Activated T-cell treated with anti-CD3 and anti-CD28 coated beads, Interleukin-2, amount 50 U/mL, for 72 hours (primary cell): ENCODE measurements at places on chromosomes 1 and 21. TPM values are rescaled to one million over a fixed set of nuclear protein-coding genes. Genes with fewer than 3 reads are reported as not detected.

SPRR4 gene
- total RNA-seq, result not detected

HSPA6 gene
- 0.24 TPM for total RNA-seq

PTGS2 gene
- total RNA-seq, result 32.4 TPM

GRCh38 chr21:41240040-41240439, 72.1 kb downstream of the BACE2 start:
- DNase-seq, result no peak

DNA sequence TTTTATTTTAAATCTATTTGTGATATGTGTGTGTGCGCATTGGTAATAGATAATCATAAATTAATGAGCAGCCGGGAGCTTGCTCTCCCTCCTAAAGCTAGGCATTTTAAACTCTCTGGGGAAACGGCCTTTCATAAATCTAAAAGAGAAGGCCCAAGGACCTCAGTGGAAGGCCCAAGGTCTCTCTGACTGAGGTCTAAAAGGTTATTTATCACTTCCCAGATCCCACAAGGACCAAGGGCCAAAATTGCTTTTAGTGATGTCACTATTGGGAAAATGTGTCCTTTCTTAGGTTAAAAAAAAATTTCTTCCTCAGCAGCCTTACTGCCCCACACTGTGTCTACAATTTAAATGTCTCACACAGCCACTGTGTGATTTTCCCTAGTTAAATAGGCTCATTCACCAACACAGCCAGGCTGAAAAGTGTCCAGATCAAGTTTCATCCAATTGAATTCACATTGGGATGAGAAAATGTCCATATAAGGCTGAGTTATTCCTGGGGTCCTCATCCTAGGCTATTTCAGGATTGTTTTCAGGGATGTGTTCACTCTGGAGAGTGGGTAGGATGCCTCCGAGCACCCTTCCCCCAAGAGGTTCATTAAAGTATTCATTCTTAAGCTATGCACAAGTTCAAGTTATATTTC, 46.1 kb downstream of the SLC44A3 start:
- no peak for DNase-seq

- DNase-seq, result no peak
These were observed 549.9 kb downstream of the PLPP3 start for GRCh38 chr1:56029319-56030003.

DNA sequence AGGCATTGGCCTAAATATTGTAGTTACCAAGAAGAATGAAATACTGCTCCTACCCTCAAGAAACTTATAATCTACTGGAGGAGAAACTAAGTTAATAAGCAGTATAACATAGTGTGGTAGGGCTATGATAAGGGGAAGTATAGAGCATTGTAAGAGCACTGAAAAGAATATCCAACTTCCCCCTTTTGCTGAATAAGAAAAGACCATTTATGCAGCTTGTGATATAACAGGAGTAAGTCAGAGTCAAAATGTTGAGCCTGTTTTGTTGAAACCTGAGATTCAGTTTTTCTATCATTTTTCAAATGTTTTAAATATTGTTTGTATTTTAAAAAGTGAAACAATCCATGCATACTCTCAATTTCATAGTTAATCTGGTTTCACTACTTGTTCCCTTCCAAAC, 48.3 kb upstream of the FCRL4 start:
- no peak for DNase-seq

GRCh38 chr21:32190493-32191144, 88.2 kb downstream of the MIS18A start:
- no peak for DNase-seq

GRCh38 chr1:168709405-168710363, 19.3 kb downstream of the DPT start:
- no peak for DNase-seq

GRCh38 chr1:212488436-212489283, 55.9 kb downstream of the NENF start:
- peak; percentile 74 for DNase-seq

DNA sequence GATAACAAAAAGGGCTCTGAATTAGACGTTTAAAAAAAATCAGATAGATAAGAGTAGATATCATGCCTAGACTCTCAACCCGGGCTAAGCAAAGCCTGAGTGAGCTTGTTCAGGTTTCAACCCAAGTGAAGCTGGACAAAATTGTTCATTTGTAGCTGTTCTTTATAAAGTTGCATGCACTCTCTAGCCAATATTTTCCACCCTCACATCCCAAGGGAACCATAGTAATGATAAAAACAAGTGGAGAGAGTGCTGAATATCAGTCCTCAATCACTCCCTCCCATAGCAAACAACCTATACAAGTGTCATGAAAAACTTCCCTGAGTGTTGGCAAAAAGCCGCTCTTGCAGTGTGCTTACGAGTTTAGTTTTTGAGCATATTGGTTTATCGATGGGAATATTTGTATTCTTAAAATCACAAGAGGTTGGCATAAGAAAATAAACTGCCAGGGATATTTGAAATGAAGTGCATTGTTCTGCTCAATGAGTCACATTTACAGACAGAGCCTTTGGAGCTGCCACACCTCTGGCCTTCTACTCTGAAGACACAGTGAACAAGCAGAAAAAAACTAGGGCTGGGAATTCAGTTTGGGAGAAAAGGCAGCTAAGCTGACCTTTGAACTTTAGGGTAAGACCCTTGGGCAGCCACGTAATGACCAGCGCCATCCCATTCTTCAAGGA, 2.2 kb upstream of the CLCA2 start:
- DNase-seq, result no peak

DNA sequence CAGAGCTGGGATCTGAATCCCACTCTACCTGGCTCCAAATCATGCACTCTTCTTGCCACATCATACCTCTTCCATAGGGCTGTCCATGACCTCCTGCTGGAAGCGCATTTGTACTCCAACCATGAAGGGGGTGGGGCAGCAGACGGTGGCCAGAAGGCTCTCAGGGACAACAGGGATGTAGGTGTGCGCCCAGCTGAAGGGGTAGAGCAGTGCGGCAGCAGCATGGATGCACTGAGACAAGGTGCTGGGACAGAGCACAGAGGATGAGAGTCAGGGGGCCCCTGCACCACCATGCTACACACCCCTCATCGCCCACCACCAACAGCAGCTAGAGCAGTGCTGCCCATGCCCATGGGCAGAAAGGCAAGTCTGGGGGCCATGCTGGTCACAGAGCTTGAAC, 8.4 kb downstream of the DENND2D start:
- no peak for DNase-seq

DNA sequence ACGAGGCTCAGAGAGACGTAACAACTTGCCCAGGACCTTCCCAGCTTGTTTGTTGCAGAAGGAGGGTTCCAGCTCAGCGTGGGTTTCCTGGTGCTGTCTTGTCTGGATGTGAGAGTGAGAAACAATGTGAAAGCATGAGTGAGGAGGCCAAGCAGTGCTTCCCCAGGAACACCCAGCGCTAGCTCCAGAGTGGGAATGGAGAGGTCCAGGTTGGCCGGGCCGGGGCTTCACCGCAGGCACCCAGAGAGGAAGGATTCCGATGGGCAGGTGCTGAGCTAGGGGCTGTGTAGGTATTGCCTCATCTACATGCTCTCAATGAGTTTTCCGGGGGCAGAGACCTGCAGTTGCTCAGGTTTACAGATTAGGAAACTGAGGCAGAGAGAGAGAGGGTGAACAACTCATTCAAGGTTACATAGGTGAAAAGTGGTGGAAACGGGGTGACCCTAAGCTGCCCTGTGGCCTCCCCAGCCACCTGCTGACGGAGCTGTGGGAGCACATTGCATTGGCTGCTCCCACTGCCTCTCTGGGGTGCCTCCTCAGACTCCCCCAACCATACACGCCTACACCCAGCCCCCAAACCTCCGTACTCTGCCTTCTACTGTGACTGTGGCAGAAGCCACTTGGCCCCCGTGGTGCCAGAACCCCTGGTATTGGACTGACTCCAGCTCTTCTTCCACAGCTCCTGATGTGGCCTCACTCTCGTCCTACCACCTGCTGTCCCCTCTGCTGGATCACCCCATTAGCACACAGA, 51.2 kb downstream of the B3GALT5 start:
- no peak for DNase-seq

- no peak for DNase-seq
These were observed 107.7 kb upstream of the COL6A1 start for GRCh38 chr21:45873866-45874265.
